Astrocyte of the hippocampus (primary cell): ENCODE measurements at places on chromosomes 1 and 21.

GRCh38 chr1:57833296-57833695, 409.4 kb upstream of the DAB1 start:
- DNase-seq: no peak

- peak; percentile 63 for DNase-seq
Observed at GRCh38 chr1:175192630-175193526, at the start of gene KIAA0040. Gene KIAA0040 (minus strand): TSS chr1:175192776. CDS start chr1:175161013, 31,763 bp downstream.

GRCh38 chr1:155975375-155976061, 2.8 kb downstream of the ARHGEF2 start:
- no peak for DNase-seq

- DNase-seq: no peak
Observed at GRCh38 chr21:44735821-44736220, 24.4 kb upstream of the TSPEAR start.

DNA sequence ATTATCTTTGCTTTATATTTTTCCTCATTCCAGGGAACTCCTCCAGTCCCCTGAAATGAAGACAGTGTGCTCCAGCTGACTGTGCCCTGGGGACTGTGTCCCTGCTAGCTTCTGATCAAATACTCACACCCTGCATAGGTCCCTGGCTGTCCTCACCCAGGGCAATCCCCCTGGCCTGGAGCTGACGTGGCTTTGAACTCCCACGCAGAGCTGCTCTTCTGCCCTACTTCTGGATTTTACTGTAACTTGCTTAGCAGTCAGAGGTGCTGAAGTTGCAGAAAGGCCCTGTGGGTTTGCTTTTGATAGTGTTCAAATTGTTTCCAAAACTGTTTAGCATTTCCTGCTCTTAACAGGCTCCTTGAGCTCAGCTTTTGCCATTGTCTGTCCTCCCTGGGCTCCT, 186.5 kb downstream of the FASLG start:
- no peak for DNase-seq

DNA sequence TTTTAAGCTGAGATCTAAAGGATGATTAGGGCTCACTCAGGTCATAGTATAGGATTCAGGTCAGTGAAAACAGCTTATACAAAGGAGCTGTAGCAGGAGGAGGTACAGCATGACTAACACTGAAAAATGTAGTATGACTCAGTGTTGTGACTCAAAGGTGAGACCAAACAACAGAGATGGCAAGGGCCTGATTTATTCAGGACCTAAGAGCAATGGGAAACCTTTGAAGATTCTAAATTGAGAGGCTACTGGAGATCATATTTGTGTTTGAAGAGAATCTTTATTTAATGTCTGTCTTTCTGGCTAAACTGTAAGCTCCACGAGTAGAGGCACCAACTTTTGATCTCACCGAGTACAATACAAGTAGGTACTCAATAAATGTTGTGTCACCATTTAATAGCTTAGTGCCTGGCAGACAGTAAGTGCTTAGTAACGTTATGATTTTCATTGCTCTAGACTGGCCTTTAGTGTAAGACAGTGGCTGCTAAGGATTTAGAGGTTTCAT, 43.5 kb downstream of the PRKAA2 start:
- DNase-seq: peak; percentile 85

- no peak for DNase-seq
Observed at GRCh38 chr1:204904228-204904810, 33.7 kb downstream of the NFASC start.

- DNase-seq: no peak
Observed at GRCh38 chr1:178196631-178197030, 102.7 kb downstream of the RASAL2 start.

- DNase-seq: no peak
Observed at GRCh38 chr1:178614286-178614685, 101.4 kb downstream of the TEX35 start.

GRCh38 chr21:40706806-40707655, 139.9 kb downstream of the DSCAM start:
- peak; percentile 1 for DNase-seq

GRCh38 chr1:66809736-66810326, 8.8 kb upstream of the INSL5 start:
- DNase-seq: peak; percentile 73

- DNase-seq: peak; percentile 32
Observed at GRCh38 chr1:32413507-32414185, 19.4 kb upstream of the BSDC1 start.

DNA sequence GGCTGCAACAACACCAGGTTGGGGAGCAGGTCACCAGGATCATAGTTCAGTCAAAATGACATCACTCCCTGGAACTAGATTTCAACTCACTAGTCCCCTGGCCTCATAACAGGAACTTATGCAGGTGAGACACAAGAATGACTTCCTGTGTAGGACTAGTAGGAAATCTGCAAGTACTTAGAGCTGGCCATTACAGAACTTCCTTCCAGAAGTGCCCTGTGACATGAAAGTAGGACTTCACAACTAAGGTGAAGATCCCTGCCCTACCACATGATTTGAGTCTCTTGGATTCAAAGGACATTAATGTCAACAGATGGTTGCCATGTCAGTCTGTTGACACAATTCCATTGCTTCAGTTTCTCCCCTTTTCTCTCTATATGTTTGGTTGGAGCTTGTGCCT, 223.1 kb downstream of the RPS6KC1 start:
- DNase-seq: no peak

- peak; percentile 33 for DNase-seq
Observed at GRCh38 chr1:8965121-8965820, 19.6 kb downstream of the CA6 start.

- DNase-seq: no peak
Observed at GRCh38 chr1:119782631-119783325, 14.1 kb upstream of the HMGCS2 start.

DNA sequence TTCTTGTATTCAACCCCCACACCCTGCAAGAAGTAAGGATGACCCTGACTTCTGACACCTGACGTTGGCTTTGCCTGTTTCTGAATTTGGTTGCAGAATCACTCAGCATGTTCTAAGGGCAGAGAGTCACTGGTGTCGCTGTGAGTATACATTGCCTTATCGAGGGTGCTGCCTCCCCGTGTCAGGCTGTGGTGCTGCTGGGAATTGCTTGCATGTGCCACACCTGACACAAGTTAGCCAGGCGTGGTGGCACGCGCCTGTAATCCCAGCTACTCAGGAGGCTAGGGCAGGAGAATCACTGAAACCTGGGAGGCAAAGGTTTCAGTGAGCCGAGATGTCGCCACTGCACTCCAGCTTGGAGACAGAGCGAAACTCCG, 45.9 kb downstream of the WDR4 start:
- DNase-seq: peak; percentile 32

- no peak for DNase-seq
Observed at GRCh38 chr1:213507472-213508223, 456.6 kb downstream of the RPS6KC1 start.

DNA sequence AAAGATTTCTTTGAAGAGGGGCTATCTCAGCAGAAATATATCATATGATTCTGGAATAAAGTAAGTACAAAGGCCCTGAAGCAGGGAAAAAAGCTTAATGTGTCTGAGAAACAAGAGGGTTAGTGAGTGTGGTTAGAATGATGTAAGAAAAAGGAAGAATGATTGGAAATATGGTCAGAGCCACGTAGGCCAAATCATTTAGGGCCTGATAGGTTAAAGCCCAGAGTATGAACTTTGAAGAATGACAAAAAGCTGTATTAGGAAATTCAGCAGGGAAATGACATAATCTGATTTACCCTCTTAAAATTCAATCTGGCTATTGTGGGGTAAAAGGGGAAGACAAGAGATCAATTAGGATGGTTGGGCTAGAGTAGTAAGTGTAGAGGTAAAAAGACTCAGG, 69.0 kb upstream of the MUTYH start:
- no peak for DNase-seq

DNA sequence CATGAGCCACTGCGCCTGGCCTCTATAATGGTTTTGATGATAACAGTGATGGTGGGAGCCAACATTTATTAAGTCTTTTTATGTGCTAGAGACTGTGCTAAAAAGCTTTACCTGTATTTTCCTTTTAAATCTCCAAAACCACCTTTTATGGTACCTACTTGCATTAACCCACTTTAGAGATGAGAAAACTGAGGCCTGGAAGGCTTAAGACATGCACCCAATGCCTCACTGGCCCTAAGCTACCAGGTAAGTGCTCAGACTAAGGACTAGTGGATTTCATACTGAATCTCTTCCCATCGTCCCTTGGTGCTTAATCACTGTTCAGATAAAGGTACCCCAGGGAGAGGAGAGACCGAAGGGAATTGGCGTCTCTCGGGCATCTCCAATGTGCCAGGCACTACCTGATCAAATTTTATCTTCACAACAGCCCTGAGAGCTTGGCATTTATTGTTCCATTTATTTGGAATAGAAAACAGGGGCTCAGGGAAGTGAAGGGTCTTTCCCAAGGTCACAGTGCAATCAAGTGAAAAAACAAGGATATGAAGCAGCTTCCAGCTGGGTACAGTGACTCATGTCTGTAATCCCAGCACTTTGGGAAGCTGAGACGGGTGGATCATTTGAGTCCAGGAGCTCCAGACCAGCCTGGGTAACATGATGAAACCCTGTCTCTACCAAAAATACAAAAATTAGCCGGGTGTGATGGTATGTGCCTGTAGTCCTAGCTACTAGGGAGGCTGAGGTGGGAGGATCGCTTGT, 84.2 kb downstream of the LACTBL1 start:
- peak; percentile 41 for DNase-seq

DNA sequence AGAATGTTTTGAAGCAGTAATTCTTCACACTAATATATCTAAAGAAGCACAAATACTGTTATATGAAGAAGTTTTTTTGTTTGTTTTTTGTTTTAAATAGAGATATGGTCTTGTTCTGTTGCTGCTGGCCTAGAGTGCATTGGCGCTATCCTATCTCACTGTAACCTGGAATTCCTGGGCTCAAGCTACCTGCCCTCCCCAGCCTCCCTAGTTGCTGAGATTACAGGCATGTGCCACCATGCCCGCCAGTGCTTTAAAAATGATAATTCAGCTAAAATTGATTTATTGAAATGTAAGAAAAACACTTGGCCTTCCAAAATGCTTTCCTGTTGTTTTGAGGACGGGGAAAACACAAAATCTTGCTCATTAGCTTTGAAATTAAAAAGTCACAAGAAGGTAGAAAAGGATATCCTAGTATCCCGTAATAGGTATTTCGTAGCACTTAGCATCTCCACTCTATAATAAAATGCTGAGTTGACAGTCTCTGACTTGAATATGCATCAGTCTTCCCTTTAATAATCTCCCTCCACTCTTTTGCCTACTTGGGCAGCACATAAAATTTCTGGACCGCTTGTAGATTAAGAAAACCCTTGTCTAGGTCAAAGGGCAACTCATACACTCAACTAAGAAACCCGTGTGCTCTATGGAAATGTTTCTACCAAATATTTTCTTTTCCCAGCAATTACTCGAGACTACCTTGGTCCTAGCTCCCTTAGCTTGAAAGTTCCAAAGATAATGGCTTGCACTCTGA, 1.3 kb downstream of the SCYL3 start:
- no peak for DNase-seq

GRCh38 chr1:234601301-234602017, 8.5 kb downstream of the IRF2BP2 start:
- peak; percentile 47 for DNase-seq

- peak; percentile 54 for DNase-seq
Observed at GRCh38 chr1:42639116-42639515, 19.1 kb upstream of the PPIH start.
